Activated CD8-positive, alpha-beta T cell treated with anti-CD3 and anti-CD28 coated beads for 36 hours (primary cell): ENCODE measurements at places on chromosomes 6 and 20. TPM values are rescaled to one million over a fixed set of nuclear protein-coding genes. Genes with fewer than 3 reads are reported as not detected.

The BNIP5 gene
- total RNA-seq, result not detected

The ECT2L gene
- not detected for total RNA-seq

The NKAIN4 gene
- not detected for total RNA-seq

The DDRGK1 gene
- total RNA-seq, result 50.1 TPM

The PAK1IP1 gene
- 35.5 TPM for total RNA-seq

The HS3ST5 gene
- total RNA-seq, result not detected

The SLC32A1 gene
- not detected for total RNA-seq

The TAAR2 gene
- total RNA-seq, result not detected

The HTR1E gene
- not detected for total RNA-seq

DNA sequence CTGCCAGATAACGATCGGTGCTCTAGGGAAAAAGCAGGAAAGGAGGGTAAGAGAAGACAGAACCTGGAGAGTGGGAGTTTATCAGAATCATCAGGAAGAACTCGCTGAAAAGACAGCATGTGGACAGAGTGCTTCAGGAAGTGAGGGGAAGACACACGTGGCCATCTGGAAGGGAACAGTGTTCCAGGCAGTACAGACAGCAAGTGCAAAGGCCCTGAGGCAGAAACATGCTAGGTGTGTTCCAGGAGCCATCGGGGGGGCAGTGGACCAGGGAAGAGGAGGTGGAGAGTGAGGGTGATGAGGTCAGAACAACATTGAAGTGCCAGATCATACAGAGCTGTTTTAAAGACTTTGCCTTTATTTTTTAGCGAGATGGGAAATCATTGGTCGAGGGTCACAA, 354.3 kb upstream of the CNR1 start:
- no peak for DNase-seq

- no peak for DNase-seq
Measured at GRCh38 chr6:103729658-103730057, 1130.1 kb downstream of the HACE1 start.

- DNase-seq, result no peak
Measured at GRCh38 chr20:3728354-3728753, 4.1 kb upstream of the HSPA12B start.

- DNase-seq, result no peak
Measured at GRCh38 chr6:159125951-159126352, 43.2 kb upstream of the FNDC1 start.

GRCh38 chr6:19059102-19059501, 672.0 kb downstream of the RNF144B start:
- DNase-seq, result no peak

DNA sequence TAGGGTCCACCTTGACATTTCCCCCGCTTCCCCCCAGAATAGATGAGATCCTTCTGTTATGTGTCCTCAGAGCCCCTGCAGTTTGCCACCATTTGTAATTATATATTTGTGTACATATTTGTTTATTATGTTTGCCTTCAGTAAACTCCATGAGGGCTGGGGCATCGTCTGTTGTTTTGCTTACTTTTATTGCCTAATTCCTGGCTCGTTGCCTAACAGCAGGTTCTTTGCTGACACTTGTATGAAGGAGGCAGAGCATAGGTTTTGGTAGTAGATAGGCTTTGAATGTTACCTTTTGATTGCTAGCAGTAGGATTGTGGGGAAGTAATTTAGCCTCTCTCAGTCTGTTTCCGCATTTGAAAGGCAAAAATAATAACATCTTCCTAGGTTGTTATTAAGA, 9.9 kb downstream of the MAP3K4 start:
- DNase-seq, result no peak

DNA sequence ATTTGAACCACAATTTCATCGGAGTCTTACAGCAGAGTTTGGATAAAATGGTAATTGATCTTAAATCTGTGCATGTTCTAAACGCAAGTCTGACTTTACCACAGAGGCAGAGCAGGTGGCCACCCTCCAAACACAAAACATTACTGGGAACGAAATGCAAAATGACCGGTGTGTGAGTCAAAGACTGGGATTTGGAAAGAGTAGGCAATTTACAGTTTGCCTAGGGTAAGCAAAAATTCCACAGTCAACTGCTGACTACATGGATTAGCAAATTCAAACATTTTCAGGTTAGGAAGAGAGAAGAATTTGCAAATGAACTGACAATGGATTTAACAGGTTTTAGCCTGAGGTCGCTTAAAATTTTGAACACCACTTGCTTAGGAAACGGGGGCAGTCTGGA, 444.4 kb downstream of the HDGFL1 start:
- no peak for DNase-seq

DNA sequence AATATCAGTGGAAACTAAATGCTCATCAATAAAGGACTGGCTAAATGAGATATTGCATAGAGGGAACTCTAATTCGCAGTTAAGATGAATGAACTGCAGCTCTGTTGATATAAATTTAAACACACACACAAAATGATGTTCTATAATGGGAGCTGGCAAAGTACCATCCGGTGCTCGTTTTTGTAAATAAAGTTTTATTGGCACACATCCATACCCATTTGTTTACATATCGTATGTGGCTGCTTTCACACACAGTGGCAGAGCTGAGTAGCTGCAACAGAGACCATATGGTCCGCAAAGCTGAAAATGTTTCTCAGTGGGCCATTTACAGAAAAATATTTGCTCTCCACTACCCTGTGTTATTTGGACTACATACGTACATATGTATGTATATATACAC, 120.7 kb downstream of the EDN3 start:
- DNase-seq, result no peak

DNA sequence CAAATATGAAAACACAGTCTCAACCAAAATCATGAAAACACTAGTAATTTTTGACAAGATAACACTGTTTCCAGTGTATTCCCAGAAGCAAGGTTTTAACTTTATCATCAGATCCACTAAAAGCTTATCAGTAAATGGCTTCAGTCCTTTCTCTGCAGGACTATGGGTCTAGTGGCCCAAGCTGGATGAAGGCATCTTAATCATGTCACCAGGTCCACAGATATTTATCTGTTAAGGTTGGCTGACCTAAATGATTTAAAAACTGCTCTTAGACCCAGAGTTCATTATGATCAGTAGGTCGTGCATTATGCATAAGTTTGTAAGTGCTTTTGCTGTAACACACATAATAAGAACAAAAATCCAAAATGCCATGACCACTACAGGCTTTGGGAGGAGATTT, 118.0 kb downstream of the MAP3K7 start:
- DNase-seq, result no peak

DNA sequence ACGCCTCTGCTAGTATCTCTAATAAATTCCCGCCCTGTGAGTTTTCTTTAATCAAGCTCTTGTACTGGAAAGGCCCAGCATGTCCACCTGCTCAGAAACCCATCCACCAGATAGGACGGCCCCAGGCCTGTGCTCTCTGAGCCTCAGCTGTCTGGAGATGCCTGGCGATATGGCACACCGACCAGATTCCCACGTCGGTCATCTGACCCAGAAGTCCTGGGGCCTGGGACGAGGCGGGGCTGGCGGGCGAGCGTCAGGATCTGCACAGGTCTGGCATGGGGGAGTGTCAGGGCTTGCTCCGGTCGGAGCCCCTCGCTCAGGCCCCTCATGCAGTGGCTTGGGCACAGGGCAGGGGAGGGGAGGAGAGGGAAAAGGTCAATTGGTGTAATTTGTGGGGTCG, 10.2 kb downstream of the RNASET2 start:
- no peak for DNase-seq

- DNase-seq, result no peak
Measured at GRCh38 chr6:161833099-161833860, 559.4 kb upstream of the AGPAT4 start.

DNA sequence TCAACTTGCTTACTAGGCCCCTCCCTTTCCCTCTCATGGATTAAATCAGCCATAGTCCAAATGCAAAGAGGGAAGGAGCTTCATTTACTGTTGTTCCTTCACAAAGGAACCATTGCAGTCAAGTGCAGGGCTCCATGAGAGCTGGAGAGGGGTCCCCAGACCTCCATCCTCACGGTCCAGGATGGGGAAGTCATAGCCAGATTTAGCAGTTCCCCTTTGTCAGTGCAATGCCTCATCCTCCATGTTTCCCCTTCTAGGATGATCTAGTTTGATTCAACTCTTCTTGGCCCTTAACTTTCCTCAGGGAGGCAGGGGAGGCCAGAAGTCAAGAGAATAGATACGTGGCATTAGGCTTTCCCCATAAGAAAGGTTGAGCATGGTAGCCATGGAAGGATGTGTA, 66.5 kb upstream of the FUCA2 start:
- DNase-seq, result no peak

DNA sequence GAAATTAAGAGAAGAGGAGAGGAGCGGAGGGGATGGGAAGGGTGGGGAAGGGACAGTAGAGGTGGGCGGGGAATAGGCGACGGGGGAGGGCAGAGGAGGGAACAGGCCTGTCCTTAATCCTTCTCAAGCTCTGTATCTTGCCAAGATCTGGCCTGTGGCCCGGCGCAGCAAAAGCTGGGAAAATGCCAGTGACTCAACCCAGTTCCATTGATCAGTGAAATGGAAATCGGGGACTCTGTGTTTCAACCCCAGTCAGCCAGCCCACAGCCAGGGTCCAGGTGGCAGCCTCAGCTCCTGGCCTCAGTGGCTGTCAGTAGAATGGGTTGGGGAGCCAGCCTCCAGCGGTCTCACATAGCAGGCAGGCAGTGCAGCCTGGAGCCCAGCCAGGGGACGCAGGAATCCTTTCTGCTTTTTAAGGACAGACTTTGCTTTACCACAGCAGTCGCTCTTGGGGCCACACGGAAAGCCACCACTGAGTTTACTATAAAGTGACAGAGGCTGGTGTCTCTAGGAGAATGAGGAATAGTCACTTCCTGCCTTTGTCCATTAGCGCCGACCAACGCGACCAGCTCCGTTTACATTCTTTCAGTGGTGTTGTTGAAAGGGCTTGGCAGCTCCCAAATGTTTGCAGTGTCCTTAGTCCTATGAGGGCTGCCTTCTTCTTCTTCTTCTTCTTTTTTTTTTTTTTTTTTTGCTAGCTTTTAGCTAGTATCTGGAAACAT, 128.0 kb downstream of the RIN2 start:
- no peak for DNase-seq

GRCh38 chr6:138454981-138455706, 44.1 kb downstream of the NHSL1 start:
- peak; percentile 78 for DNase-seq

DNA sequence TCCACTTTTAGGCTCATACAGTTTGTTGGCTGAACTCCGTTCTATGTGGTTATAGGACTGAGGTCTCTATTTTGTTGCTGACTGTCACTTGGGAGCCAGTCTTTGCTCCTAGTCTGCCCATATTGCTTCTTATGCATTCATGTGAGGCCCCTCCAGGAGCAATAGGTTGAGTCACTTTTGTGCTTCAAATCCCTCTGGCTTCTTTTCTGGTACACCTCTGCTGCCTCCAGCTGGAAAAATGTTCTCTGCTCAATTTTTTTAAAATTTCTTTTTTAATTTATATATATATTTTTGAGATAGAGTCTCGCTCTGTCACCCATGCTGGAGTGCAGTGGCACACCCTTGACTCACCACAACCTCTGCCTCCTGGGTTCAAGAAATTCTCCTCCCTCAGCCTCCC, 42.7 kb upstream of the NOX3 start:
- DNase-seq, result no peak

DNA sequence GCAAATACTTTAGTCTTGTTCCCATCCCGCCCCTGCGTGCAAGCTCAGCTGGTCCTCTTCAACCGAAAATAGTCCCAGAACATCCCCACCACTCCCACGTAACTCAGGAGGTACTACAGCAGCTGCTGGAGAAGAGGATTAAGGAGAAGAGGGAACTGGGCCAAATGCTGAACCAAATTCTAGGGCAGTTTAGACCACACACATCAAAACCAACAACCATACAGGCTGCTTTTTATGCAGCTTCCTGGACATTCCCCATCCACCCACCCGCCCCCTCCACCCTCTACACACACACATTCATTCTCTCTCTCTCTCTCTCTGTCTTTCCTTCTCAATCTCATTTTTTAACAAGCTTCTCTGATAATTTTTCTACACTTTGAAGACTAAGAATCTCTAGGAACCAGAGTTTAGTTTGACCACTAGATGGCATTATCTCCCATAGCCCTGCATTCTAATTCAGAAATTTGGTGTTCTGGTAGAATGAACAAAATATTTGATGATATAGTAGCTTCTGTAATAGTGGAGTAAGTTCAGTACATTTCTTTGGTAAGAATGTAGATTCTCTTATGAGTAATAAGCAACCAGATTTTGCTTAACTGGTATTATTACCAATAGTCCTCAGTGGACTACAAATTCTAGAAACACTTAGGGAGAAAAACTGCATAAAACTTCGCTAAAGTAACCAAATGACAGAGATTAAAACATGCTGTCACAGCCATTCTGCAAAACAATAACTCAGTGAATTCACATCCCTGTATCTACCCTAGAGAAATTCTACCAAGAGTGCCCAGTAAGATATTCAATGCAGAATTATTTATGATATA, 52.1 kb upstream of the BEND6 start:
- no peak for DNase-seq

- DNase-seq, result no peak
Measured at GRCh38 chr20:23626040-23626620, 11.6 kb downstream of the CST3 start.

DNA sequence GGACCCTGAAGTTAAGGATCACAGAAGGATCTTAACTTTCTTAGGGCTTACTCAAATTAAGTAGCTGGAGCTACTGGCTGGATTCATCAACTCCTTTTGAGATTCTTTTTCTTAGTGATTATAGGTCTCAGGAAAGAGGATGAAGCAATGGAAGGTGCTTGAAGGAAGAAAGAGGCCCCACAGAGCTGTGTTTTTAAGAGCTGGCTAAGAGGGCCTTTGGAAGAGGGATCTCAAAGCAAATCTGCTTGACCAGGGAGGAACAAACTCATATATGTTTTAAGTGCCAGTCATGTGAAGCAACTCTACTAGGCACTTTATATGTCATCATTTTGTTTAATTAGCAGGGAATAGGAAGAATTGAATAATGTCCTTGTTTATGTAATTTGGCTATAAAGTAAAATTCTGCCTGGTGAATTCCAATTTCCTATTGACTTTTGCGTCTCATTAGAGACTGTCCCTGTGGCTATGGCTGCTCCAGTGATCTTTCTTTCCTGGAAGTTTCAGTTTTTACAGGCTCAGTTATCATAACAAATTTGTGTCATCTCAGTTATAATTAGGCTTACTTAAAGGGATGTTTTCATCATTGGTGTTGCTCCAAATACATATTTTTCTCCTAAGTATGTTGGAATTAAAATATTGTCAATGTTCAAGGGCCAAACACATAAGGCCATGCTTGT, 222.8 kb upstream of the CITED2 start:
- DNase-seq, result no peak

DNA sequence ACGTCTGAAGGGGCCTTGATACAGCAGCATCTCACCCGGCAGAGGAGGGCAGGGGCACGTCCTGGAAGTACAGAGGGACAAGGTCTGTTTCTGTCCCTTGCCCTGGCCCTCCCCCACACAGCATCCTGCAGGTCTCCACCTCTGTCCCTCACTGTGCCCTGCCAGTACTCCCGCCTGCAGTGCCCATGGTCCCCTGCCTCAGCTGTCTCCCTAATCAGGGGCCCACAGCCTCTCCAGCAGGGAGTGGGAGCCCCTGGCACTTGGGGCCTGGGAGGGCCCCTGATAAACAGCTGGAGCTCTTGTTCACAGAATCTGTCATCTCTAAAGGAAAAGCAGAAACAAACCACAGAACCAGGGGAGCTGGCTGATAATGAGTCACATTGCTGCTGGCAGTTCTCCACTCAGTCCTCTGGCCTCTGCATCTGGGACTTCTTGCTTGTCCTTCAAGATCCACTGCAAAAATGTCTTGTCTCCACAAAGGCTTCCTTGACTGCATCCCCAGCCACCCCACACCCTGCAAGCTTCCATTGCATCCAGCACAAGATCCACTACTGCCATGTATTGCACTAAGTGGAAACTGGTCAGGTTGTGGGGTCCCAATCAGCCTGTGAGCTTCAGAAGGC, 33.2 kb upstream of the TAF8 start:
- peak; percentile 74 for DNase-seq

GRCh38 chr6:13398069-13398381, 69.7 kb upstream of the TBC1D7 start:
- DNase-seq, result no peak
